ENCODE measurements at places on chromosomes 6 and 20.

DNA sequence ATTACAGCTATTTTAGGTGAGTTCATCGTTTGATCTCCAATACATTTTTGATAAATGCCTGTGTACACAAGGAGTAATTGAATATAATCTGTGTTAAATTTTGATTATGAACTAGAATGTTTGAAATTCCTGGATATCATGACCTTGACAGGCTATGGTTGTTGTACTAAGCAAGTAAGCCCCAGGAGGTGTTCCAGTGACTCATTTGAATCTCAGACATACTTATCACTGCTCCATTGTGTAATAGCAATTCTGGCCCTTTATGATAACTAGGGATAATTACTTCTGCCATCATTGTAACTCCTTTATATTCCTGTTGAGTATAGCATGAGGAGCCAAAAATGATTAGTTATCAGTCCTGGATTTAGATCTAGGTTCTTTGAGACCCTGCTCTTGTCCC is 1424.6 kb upstream of the ADGRB3 start:
- DNase-seq, result no peak

- peak; percentile 58 for DNase-seq
Measured at GRCh38 chr6:35368038-35368887, 25.9 kb downstream of the PPARD start.

DNA sequence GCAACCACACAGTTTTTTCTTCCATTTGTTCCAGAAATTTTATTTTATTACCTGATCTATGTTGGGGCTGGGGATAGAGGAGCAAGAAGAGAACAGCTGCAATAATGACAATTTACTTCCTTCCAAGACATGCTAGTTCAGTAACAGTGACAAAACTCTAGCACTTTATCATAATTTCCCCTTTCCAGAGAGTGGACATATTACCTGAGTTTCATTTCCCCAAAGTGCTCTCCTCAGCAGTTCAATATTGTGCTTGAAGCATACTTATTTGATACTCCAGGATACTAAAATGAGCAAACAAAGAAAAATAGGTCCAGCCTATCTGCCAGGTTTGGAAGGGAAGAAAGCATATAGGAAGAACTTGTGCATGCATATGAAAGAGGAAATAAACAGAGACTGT is 157.7 kb downstream of the ID4 start:
- no peak for DNase-seq

DNA sequence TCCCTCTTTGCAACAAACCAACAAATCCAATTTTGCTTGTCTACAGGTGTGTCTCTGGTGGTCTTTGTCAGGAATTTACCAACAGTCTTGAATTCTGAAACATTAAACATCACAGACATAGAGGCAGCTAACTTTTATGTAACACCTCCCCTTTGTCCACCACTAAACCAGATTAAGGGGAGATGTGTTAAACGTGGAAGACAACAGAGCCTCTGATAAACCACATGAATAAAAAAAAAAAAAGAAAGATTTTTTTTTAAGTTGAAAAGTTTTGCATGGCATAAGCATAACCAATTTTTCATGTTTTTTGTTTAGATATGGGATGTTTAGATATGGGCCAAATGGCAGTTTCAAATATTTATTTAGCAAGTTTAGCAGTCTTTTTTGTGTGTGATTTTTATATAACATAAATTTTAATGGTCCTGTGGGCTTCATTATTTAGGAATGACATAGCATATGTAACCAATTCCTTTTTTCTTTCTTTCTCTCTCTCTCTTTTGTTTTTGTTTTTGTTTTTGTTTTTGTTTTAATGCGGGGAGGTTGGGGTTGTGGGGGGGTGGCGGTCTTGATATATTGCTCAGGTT is 60.7 kb upstream of the BTN3A2 start:
- DNase-seq, result no peak

DNA sequence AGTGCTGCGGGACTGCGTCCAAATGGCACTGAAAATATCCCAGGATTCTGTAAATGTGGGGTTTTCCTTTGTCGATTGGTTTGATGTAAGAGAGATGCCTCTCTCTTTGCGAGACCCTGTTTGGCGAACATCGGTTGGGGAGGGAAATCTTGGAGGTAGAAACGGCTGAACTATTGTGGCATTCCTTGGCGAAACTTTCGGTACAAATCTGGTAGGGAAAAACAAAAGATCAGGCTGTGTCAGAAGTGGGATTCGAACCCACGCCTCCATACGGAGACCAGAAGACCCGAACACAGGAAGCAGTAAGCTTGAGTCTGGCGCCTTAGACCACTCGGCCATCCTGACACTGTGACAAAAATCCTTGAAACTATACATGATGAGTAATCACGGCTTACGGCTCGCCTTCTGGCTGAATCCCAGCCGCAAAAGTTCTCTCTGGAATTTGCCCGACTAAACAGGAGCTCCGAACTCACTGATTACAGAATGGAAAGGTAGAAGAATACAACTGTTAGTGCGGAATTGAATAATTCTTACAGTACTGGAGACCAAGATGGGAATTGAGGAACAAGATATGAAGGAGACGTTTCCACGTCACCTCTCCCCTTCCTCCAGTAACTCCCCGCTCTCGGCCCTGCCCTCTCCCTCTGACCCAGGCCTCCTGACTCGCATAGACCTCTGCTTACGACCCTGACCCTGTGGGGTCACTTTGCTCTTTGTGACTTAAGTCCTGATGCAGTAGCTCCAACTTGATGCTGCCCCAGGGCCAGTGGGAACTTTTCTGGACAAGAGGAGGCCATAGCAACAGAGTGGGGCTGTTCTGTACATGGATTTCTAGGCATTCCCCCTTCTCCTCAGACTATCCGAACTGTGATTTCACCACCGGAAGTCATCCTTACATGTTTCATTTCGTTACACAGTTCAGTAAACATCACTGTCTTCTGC is 132.8 kb upstream of the ZNF184 start:
- peak; percentile 63 for DNase-seq

- no peak for DNase-seq
Measured at GRCh38 chr6:162416307-162416706, 311.3 kb downstream of the PRKN start.

DNA sequence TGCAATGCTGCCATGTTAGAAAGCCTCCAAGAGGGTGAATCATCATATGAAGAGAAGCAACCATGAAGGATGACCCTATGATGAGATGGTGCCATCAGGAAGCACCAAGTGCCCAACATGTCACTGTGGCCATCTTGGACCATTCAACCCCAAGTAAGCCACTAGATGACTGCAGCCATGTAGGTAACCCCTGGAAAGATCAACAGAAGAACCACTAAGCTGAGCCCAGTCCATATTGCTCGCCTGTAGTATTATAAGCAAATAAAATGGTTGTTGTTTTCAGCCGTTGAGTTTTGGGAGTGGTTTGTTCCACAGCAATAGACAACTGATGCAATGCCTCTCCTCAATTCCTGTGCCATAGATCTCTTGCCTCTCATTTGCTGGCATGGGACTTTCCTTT is 140.9 kb downstream of the SCML4 start:
- DNase-seq, result no peak

DNA sequence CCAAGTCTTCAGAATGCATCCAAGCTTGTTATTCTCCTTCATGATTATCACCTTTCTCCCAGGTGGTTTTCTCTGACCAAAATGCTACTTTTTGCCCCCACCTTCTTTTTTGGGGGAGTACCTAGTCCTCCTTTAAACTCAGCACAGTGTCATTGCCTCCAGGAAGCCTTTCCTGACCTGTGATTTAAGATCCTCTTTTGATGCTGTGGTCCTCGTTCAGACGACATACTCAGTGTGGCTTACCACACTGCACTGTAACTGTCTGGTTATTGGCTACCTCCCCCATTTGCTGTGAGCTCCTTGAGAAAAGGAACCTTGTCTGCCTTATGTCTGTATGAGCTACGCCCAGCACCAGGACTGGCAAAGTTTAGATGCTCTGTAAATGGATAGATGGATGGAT is 14.6 kb downstream of the SAYSD1 start:
- DNase-seq, result no peak

GRCh38 chr6:152093711-152094110 is 286.2 kb downstream of the ESR1 start:
- no peak for DNase-seq

- DNase-seq, result no peak
Measured at GRCh38 chr6:44224029-44224964, 902 bp downstream of the SLC29A1 start.

- DNase-seq, result no peak
Measured at GRCh38 chr20:57330998-57331397, 1.4 kb downstream of the SPO11 start.

DNA sequence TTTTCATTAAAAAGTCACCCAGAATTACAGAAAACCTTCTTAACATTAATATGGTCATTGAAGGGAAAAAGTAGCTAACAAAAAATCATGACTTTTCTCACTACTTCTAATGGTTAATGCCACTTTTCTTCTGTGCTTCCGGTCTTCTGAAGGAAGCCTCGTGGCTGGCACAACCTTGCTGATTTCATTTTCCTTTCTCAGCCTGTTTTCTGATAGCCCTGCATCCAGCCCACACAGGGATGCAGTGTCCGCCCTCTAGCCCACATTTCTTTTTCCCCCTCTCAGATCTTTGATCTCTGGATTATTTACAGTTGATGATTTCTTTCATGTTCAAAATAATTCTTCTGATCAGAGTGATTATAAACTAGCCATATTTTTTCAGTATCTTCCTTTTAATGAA is 655.4 kb upstream of the EPHA7 start:
- DNase-seq, result no peak

- no peak for DNase-seq
Measured at GRCh38 chr6:55964136-55964535, 88.7 kb upstream of the BMP5 start.

DNA sequence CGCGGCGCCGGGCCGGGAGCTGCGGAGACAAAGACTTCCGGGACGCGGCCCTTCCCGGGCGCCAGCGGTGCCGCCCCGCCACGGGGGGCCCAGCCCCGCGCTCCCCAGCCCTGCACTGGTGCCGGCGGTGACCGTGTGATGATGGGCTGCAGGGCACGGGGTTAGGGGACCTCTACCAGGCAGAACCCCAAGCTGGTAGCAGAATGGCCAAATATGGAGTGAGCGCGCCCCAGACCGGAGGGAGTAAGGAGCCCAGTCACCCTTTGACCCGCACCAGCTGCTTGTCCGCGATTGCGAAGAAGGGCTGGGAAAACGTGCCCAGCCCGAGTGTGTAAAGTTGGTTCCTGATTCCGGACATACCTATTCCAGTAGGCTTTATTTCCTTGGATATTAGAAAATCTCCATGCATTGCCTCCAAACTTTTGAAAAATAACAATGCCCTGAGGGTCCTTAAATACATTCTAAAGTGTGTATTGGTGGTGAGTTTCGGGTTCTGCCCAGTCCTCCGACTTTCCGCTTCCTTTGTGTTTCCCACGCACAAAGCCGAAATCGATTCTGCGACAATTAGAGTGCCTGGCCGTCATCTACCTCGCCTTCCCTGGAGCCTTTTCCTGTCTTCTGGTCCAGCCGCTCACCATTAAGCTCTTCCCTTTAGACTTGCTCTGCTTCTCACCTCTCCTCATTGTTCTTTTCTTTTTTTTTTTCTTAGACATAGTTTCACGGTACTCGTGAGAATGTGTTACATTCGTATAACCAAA is 1.1 kb downstream of the ABRACL start:
- peak; percentile 53 for DNase-seq

GRCh38 chr20:63234693-63235398 is 859 bp upstream of the BIRC7 start:
- DNase-seq, result peak; percentile 40

GRCh38 chr6:122753688-122754056 is 25.8 kb upstream of the FABP7 start:
- no peak for DNase-seq

DNA sequence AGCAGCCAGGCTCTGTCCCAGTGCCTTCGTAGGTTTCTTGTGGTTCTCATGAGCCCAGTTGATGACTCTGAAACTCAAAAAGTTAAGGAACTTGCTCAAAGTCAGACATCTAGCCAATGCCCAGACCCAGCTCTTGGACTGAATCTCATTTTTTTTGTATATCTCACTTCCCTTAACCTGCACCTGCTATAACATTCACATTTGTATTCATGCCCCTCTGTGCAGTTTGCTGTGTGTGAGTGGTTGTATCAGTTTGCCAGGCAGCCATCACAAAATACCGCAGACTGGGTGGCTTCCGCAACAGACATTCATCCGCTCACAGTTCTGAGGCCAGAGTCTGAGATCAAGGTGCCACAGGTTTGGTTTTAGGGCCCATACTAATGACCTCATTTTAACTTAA is 49.9 kb downstream of the IPCEF1 start:
- DNase-seq, result no peak

GRCh38 chr6:157620944-157621343 is 202.1 kb upstream of the SNX9 start:
- DNase-seq, result no peak

DNA sequence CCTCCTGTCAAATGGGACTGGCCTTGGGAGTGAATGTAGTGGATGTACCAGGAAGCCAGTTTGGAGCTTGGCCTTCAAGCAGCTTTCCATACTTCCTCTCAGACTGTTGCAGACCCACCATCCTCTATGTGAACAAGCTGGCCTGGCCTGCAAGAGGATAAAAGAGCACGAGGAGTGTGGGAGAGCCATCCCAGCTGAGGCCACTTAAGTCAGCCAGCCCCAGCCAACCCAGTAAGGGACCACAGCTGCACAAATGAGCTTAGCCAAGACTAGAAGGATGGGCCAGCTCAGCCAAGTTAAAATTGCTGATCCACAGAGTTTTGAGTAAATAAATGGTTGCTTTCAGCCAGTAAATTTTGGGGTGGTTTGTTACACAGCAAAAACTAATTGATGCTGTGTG is 156.9 kb upstream of the SOX4 start:
- no peak for DNase-seq

DNA sequence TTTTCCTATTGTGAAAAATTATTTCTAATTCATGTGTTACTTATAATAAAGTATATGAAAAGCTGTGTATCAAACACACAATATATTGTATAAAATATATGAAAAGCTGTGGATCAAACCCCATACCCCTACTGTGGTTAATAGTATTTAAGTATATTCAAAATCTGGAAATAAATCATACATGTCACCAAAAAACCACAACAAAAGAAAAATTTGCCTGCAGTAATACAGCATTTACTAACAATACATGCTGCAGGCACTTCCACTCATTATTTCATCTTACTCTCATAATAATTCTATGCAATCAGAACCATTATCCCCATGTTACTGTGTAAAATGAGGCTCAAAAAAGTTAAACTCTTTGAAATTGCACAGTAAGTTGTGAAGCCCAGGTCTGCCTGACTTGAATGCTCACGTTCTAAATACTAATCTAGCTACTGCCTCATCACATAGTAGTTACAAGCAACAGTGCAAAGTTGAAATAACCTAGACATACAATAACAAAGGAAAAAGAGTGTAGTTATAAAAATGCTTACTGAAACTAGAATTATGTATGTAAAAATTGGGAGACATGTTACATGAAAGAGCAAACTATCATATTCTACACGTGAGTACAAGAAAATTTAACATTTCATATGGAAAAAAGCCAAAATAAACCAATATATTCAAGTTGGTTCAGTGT is 61.7 kb downstream of the FAM217A start:
- no peak for DNase-seq
